ENCODE measurements at places on chromosomes 11 and 22.

GRCh38 chr22:20407829-20408228 lies 13.9 kb downstream of the ZNF74 start:
- DNase-seq, result no peak

DNA sequence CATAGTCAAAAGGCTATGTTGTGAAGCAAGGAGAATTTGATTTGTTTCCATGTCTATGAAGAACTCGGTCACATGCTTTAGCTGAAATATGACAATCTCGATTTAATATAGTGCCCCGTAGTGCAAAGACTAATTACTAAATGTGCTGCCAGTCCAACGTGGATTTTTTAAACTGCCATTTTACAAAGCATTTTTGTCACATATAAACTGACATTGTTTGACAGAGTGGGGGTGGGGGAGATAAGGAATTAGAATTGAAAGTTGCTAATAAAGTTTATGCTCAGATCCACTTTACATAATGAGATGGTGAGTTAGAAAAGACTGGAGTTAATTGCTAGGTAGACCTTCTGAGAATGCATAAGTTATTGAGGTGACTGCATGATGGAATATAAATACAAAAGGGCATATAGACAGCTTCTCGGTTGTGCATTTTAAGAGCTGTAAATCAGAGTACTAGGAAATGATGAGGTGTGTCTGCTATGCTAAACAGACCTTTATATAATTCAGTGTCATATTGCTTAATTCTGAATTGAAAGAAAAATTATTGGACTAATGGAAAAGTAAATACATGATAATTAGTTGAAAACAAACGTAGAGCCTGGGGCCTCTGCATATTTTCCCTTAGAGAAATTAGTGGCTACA lies 158.9 kb upstream of the MTNR1B start:
- DNase-seq, result no peak

DNA sequence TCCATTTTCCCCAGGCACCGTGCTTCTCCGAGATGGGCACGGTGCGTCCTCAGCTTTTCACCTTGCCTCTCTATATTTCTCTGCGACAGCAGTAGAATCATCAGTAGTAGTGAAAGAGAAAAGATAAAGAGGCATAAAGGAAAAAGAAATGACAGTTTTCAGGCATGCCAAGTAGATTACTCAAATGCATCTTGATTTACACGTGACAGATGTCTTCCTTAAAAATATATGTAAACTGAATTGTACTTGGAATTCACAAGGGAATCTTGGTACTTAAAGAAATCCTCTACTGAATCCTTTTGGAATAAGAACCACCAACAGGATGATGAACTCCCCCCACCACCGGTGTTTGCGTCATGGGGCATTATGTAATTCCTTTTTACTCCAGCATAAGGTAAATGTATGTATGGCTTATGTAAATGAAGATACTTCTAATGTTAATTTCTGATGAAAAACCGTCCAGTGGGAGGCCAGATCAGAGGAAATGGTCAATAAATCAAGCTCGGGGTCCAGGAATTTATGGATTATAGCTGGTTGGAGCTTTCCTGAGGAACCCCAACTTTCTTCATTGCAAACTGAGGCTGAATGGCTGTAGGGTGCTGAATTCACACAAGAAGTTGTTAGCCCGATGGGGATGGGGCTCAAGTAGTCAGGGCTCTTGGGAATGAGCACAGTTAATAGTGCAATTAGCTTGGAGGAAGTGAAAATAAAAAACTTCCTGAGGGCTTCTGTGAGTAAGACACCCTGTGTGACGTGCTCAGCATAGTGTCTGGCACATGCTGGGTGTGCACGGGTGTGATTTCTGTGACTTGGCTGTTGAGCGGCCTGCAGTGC lies 630.4 kb downstream of the OPCML start:
- no peak for DNase-seq

GRCh38 chr11:116510166-116510565 lies 262.6 kb downstream of the BUD13 start:
- no peak for DNase-seq

DNA sequence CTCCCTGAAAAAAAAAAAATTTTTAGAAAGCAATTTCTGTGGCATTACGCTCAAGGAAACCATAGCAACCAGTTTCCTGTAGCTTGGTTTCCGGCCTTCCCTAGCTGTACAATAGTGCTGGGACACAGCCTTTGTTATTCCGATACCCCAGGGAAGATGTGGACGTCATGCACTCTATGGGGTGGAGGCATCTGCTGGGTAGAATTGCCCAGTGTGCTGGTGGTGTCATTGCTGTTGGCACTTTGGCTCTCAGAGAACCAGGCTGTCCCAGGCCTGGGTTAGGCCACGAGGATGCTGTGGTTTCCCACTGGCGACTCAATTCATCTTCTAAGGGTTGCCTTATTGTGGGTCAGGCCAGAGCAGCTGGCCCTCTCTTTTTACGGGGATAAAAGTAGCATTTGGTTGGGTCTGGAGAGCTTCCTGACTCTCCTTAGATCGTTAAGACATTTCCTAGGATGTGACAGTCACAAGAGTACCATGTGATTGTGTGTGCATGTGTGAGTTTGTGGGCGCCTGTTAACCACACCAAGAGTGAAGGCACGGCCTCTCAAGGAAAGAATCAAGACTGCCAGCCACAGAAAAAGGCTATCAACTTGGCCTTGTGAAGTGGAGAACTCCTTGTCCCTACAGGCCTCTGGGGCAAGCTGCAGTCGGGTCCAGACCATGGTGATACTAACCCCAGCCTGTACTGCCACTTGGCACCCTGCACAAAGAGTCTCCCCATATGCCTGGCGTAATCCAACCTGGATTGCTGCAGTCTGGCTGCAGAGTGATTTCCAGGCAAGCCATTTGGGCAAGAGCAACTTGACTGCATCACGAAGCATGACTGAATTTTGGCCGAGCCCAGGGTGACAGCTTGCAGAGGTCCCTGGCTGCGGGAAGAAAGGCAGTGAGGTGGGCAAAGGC lies 35.9 kb upstream of the NAV2 start:
- DNase-seq, result no peak

DNA sequence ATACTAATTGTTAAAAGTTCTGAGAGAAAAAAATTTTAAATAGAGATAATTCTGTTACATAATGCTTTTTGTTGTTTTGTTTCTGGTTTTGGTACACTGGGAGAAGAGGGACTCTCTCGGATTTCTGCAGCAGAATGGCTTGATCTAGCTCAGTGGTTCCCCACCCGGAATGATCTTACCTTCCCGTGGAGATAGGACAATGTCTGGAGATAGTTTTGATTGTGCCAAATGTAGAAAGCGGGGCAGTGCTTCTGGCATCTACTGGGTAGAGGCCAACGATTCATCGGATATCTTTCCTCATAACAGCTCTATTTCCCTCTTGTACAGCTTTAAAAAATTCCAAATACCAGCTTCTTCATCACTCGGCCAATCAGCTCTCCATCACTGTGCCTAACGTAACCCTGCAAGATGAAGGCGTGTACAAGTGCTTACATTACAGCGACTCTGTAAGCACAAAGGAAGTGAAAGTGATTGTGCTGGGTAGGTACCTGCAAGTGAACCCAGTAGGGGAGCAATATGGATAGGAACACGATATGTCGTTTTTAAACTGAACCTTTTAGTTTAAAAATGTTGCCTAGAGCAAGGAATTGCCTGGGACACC lies 13.2 kb downstream of the CRTAM start:
- no peak for DNase-seq

- no peak for DNase-seq
Observed at GRCh38 chr11:119668676-119669075, 60.3 kb downstream of the NECTIN1 start.

- no peak for DNase-seq
Observed at GRCh38 chr11:102323542-102324251, 6.4 kb downstream of the BIRC3 start.

DNA sequence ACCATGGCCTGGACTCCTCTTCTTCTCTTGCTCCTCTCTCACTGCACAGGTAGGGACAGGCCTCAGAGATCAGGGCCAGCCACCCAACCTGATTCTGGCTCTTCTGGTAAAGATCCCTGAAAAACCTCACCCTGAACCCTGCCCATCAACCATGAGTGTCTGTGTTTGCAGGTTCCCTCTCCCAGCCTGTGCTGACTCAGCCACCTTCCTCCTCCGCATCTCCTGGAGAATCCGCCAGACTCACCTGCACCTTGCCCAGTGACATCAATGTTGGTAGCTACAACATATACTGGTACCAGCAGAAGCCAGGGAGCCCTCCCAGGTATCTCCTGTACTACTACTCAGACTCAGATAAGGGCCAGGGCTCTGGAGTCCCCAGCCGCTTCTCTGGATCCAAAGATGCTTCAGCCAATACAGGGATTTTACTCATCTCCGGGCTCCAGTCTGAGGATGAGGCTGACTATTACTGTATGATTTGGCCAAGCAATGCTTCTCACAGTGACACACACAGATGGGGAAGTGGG lies 80.9 kb downstream of the ZNF280B start:
- no peak for DNase-seq

DNA sequence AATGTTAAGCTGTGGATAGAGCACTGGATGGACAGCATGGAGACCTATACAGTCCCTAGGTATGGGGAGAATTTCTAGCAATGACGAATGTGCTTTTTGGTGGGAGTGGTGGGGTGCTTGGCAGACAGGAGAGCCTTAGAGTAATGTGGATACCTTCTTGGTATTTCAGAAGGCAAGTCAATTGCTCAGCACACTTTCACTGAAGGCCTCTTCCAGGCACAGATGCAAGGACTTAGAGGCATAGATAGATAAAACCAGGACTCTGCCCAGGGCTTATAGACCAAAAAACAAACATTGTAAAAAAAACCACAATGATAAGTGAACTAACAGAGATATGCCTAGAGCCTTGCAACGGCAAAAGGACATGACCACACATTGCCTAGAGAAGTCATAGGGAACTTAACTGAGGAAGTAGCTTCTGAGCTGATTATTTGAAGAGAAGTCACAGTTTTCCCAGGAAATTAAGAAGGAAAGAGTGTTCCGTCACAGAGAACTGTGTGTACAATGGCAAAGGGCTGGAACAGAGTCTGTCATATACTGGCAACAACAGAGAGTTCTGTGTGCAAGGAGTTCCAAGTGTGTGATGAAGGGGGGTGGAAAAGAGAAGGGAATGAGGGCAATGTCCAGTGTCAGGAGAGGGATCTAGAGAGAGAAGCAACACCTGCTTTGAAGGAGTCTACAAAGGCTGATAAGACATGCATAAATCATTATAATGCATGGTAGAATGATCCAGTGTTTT lies 65.9 kb upstream of the PICALM start:
- no peak for DNase-seq

GRCh38 chr22:47129902-47130635 lies 367.6 kb downstream of the TBC1D22A start:
- DNase-seq, result no peak

- no peak for DNase-seq
Observed at GRCh38 chr11:27524155-27524554, 17.6 kb upstream of the LIN7C start.

GRCh38 chr11:134741453-134742223 lies 329.6 kb upstream of the B3GAT1 start:
- DNase-seq, result no peak
